Vagina (tissue), 2 donors: ENCODE measurements at places on chromosomes 4 and X. TPM values are rescaled to one million over a fixed set of nuclear protein-coding genes. Genes with fewer than 3 reads are reported as not detected.

TMPRSS11B gene
- 40.8 TPM for total RNA-seq

CMC4 gene
- total RNA-seq = 21.9 TPM

WDR17 gene
- 2.0 TPM for total RNA-seq

CLIC2 gene
- total RNA-seq = 15.5 TPM

DNA sequence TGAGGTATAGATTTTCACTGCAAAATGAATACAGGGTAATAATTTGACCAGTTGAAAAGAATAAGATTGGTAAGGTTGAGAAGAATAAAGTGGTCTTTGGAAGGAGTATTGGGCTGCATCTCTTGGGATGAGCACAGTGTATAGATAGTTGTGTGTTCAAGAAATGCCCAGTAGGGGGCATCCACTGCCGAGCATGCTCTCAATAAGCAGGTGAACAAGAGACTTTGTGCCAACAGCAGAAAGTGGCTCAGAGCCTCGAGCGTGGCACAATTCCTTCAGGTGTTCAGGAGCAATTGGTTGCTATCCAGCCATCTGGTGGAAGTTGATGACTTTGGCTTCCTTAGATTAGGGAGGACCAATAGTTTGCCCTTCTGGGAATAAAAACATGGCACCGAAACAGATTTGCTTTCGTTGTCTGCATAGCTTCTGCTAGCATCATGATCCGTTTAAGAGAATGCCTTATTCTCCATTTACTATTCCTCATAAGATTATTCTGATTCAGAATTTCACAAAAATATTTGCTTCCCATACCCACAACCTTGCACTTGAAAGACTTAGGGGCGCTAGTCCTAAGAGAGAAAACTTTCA is 258.1 kb upstream of the NEIL3 start:
- DNase-seq = no peak
- H3K4me3 ChIP-seq = no peak overlapping the region
- no peaks in the 10 kb centered on the region for H3K36me3 ChIP-seq
- no peaks in the 10 kb centered on the region for H3K27me3 ChIP-seq
- H3K27ac ChIP-seq = no peak overlapping the region
- no peaks in the 10 kb centered on the region for H3K4me1 ChIP-seq

DNA sequence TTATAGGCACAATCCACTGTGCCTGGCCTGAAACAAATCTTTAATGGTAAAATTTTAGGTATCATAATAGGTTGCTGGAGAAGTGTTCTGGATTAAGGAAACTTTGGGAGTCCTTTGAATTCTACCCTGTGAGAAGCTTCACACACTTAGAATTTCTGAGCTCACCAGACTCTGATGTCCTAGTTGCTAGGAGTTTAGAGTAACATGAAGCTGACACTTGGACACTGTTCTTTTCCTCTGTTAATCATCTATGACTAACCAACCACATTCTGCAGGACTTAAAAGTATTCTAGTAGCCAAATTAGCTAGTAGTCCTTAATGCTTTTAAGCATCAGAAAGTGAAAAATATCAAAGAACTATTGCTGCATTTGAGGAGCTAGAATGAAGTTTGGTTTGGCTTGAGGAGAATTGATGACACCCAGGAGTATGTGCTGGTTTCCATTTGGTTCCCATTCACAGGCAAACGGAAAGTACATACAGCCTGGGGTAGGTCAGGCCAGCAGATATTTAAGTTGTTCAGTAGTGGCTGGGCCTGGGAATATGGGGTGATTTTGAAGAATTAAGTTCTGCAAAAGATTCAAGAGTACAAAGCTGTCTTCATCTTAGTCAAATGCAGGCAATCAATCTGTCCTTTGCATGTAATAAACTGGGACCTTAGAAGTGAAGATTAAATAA is 38.8 kb upstream of the IGFBP7 start:
- H3K36me3 ChIP-seq = no peaks in the 10 kb centered on the region
- H3K4me3 ChIP-seq = no peak overlapping the region
- no peak overlapping the region for H3K27ac ChIP-seq

GRCh38 chr4:77202491-77202890 is 45.5 kb downstream of the CCNG2 start:
- no peaks in the 10 kb centered on the region for H3K36me3 ChIP-seq
- H3K27me3 ChIP-seq = no peaks in the 10 kb centered on the region
- no peaks in the 10 kb centered on the region for H3K4me1 ChIP-seq

DNA sequence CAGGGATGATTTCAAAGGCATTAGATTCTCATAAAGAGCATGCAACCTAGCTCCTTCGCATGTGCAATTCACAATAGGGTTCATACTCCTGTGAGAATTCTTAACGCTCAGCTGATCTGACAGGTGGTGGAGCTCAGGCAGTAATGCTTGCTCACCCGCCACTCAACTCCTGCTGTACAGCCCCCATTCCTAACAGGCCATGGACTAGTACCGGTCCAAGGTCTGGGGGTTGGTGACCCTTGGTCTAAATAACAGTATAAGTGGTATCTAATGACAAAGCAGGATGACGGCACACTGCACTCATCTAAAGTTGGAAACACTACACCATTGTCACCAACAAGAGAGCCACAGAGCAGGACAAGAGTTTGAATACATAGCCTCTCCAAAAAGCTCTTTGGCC is 28.5 kb downstream of the ADGRA3 start:
- no peaks in the 10 kb centered on the region for H3K27me3 ChIP-seq
- no peak overlapping the region for H3K4me3 ChIP-seq
- H3K4me1 ChIP-seq = no peaks in the 10 kb centered on the region

DNA sequence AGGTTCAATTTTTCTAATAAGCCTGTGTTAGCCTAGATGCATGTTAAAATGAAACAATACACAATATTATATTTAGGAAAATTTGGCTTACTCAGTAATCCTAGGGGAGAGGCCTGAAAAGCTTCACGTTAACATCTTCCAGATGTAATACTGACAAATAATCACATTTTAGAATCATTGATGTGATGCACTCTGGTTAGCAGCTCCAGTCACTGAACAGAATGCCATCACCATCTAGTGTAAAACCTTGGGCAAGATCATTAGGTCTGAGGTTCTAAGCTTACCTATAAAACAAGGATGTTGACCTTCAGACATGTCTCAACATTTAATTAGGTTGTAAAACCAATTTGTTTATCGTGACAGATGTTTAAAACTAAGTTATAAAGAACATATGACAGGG is 1704.8 kb downstream of the STIM2 start:
- DNase-seq = no peak
- no peaks in the 10 kb centered on the region for H3K4me1 ChIP-seq
- no peak overlapping the region for H3K27ac ChIP-seq
- no peaks in the 10 kb centered on the region for H3K27me3 ChIP-seq

GRCh38 chr4:184937745-184938144 is 80.5 kb upstream of the HELT start:
- no peaks in the 10 kb centered on the region for H3K4me1 ChIP-seq
- H3K36me3 ChIP-seq = no peaks in the 10 kb centered on the region
- no peak overlapping the region for H3K4me3 ChIP-seq
- peak; percentile 65 for DNase-seq
- no peak overlapping the region for H3K27ac ChIP-seq

GRCh38 chr4:94577136-94577535 is 125.4 kb downstream of the PDLIM5 start:
- H3K27ac ChIP-seq = no peak overlapping the region
- no peaks in the 10 kb centered on the region for H3K27me3 ChIP-seq
- no peak overlapping the region for H3K4me3 ChIP-seq
- DNase-seq = no peak
- H3K4me1 ChIP-seq = no peaks in the 10 kb centered on the region
